ENCODE measurements at places on chromosomes 3 and 15. TPM values are rescaled to one million over a fixed set of nuclear protein-coding genes. Genes with fewer than 3 reads are reported as not detected.

The SH3GL3 gene
- polyA plus RNA-seq: not detected

DNA sequence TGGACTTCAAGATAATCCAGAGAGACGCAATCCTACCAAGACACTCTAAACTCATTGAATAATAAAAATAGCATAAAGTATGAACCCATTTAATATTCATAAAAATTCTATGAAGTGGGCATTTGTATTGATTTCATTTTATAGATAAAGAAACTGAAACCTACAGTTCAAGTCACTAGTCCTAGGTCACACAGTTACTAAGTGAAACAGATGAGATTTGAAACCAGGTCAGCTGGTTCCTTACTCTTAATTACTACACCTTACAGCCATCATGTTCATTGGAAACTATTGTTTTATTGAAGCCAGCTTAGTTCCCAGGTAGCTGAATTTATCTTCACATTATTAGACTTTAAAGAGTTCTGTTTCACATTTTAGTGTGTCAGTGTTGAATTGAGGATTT, 158.7 kb downstream of the EPHA3 start:
- H3K27ac ChIP-seq: no peak overlapping the region
- H3K4me1 ChIP-seq: no peaks in the 10 kb centered on the region
- H3K27me3 ChIP-seq: no peaks in the 10 kb centered on the region
- no peaks in the 10 kb centered on the region for H3K36me3 ChIP-seq
- no peak overlapping the region for H3K4me3 ChIP-seq
- DNase-seq: no peak

DNA sequence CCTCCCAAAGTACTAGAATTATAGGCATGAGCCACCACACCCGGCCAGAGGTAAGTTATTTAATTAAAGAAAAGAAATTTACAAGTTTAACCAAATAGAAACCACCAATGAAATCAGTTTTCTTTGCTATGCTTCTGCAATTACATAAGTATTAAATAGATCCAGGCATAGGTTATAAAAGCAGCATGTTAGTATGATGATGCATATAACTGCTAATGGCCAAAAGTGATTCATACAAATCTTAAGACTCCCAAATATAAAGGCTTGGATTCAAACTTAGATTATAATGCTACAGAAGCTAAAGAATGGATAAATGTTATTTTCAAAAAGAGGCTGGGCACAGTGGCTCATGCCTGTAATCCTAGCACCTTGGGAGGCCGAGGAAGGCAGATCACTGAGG, 32.8 kb upstream of the HDC start:
- H3K4me3 ChIP-seq: no peak overlapping the region
- H3K4me1 ChIP-seq: no peaks in the 10 kb centered on the region
- no peak overlapping the region for H3K27ac ChIP-seq
- H3K27me3 ChIP-seq: no peaks in the 10 kb centered on the region
- H3K36me3 ChIP-seq: peaks cover 6% of the 10 kb centered on the region

DNA sequence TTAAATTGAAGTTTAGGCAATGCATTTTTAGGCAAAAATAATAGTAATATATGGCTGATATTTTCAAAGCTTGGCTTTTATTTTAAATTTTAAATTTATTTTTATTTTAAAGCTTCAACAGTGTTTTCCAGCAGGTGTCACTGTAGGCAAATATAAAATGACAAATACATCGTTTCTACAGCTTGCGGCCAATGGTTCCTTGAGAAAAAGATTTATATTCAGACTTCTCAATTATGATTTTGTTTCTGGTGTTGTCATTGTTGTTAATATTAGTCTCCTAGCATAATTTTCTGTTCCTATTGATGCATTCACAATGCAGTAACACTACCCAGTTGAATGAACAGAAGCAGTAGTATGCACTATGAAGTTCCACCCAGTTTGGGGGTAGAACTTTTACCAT, 220.7 kb upstream of the DNAJC19 start:
- no peak overlapping the region for H3K27ac ChIP-seq
- peaks cover 2% of the 10 kb centered on the region for H3K27me3 ChIP-seq
- no peak overlapping the region for H3K4me3 ChIP-seq
- DNase-seq: no peak

DNA sequence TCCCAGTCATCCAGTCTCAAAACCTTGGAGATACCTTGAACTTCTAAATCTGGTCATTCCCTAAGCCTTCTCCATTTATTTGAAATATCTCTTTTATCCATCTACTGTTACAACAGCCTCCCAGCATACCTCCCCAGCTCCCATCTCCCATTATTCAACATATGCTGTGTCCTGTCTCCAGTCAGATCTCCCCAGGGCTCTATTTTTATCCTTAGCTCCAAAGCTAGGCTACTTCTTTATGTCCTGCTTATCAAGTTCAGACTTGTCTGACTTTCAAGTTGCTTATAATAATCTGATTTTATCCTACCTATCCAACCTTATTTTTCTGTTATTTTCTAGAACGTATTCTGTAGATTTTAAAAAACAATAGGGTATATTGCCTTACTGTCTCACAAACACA, 44.2 kb downstream of the IQGAP1 start:
- no peak overlapping the region for H3K27ac ChIP-seq
- peaks cover 14% of the 10 kb centered on the region for H3K4me1 ChIP-seq
- DNase-seq: no peak
- no peak overlapping the region for H3K4me3 ChIP-seq

GRCh38 chr3:146195030-146195429, 34.0 kb upstream of the PLOD2 start:
- no peaks in the 10 kb centered on the region for H3K27me3 ChIP-seq
- no peak for DNase-seq
- no peaks in the 10 kb centered on the region for H3K36me3 ChIP-seq

- no peak for DNase-seq
- no peak overlapping the region for H3K4me3 ChIP-seq
- H3K36me3 ChIP-seq: peaks cover 10% of the 10 kb centered on the region
- peak overlapping the region; percentile 8 for H3K27ac ChIP-seq
These were observed 57.5 kb upstream of the SIN3A start for GRCh38 chr15:75508840-75509532.

Measured in naive thymus-derived CD8-positive, alpha-beta T cell (primary cell).